Cortex of kidney (tissue), 1 donor: ENCODE measurements at places on chromosomes 4 and X.

- no peak for DNase-seq
Observed at GRCh38 chr4:141448490-141448889, 187.9 kb upstream of the IL15 start.

GRCh38 chr4:103086551-103086950, 10.0 kb upstream of the SLC9B2 start:
- no peak for DNase-seq

DNA sequence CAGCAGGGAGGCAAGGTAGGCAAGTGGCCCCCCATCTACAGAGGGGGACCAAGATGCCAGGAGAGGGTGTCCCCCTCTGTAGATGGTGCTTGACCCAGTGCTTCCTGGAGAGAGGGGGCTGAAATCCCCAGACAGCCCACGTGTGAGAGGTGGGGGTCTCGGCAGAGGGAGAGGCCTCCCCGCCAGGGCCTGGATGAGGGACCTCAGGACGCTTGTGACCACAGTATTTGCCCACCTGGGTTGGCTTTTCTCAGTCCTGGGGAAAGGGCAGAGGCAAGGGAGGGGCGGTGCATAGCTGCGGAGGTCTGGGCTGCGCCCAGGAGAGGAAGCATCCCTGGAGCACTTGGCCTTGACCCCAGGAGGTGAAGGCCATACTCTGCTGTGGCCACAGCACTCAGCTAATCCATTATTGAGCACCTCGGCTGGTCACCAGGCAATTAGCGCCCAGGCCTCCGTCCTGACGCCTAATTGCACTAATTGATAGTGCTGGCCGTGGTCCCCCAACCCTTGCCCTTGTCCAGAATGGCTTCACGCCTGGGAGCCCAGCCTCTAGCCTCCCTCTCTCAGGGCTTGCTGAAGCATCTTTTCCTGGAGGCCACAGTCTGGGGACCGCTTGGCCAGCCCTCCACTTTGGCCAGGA, 30.7 kb downstream of the HMX1 start:
- no peak for DNase-seq

GRCh38 chr4:140281828-140282552, 91.5 kb upstream of the SCOC start:
- no peak for DNase-seq

DNA sequence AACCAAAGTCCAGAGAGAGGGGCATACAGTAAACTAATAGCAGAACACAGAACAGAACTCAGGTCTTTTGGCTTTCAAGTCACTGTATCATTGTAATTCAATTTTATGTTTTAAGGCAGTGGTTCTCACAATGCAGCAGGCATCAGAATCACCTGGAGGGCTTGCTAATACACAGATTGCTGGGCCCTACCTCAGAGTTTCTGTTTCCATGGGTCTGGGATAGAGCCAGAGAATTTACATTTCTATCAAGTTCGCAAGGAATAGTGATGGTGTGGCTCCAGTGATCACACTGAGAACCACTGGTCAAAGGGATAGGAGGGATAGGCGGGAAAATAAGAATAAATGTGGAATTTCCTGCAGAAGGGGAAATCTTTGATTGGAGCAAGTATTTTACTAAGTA, 36.7 kb downstream of the LANCL3 start:
- no peak for DNase-seq

DNA sequence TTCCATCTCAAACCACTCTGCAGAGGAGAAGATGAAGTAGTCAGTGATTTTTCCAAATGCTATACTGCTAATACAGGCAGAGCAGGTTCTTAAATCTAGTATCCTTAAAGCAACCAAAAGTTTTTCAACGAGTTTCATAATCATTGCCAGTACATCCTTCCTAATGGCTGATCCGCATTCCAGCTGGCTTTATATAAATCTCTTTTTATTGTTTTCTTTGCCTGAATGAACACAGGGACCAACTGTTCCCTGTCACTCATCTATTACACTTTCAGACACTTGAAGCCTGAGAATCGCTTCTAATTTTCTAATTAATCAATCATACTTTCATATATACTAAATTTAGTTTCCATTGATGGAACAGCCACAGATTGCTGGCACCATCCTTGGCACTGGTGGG, 508.6 kb downstream of the RAB28 start:
- DNase-seq, result no peak

DNA sequence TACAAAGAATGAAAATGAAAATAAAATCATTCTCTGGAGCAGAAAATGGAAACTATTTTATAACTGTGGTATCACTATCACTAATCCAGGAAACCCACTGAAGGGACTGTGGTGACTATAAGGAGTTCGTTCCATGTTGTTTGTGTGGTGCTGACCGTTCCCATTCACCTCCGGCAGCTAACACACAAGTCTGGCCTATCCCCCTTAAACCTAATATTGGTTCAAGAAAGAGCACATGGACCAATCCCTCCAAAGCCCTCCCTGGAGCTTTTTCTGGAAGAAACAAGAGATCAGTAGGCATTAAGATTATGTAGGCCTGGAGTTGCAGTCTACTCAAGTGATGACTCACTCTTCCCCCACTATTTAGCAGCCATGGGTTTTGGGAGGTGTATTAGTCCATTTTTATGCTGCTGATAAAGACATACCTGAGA, 25.9 kb upstream of the FAM241A start:
- no peak for DNase-seq

GRCh38 chrX:10017872-10018271, 50.7 kb downstream of the CLDN34 start:
- DNase-seq, result no peak

DNA sequence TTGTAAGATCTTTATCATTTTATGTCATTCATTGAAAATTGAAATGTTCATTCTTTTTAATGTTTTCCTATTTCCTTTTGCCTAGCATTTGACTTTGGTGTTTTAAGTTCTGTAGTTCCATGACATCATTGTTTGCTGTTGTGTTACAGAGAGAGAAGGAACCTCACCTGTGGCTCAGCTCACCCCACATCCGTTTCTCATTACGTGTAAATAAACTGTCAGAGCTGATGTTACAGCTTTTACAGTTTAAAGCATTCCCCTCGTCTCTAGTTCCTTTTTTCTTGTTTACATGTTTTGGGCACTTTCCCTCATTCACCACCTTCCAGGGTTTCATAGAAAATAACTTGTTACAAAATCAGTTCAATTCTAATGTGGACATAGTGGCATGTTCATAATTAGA, 137.2 kb downstream of the FNIP2 start:
- DNase-seq, result no peak

DNA sequence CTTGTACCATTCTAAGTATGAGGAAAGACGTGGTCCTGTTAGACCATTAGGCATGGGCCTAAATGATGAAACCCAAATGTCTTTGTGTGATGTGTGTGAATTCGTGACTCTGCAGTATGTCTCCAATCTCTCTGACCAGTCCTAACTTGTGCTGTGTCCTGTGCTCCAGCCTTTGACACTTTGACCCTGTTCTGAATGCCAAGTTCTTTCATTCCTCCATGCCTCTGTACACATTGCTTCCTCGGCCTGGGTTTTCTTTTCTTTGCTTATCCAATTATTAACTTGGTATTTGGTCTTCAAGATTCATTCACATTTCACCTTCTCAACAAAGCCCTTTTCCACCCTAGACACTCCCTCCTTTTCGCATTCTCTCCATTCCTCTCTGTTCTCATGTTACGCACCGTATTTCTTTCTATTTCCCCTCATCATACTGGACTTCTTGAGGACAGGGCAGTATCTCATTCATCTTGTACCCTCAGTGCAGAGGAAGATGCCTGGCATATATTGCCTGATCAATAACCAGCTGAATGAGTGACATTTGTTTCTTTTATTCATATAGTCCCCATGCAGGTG, 138.7 kb downstream of the F11 start:
- DNase-seq, result no peak

GRCh38 chrX:120476714-120477113, 7.6 kb upstream of the LAMP2 start:
- DNase-seq, result no peak

GRCh38 chr4:53961351-53961750, 103.1 kb downstream of the CHIC2 start:
- DNase-seq, result no peak

GRCh38 chr4:101670897-101671296, 119.6 kb upstream of the BANK1 start:
- DNase-seq, result no peak

DNA sequence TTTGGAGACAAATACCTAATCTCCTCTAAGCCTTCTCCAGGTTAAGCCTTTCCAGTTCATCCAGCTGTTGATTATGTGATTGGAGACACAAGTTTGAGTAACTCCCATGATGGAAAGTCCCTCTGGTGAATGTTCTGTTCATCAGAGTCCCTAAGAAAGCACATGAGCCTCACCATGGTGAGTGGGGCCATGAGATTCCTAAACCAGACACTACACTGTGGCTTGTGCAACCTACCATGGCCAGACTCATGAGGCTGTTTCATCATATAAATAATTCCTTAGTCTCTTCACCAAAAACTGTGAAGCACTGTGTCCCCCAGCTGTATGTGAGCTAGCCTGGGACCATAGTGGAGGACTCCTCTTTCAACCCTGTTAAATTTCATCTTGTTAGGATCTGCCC, 14.4 kb downstream of the PKD2 start:
- no peak for DNase-seq

- no peak for DNase-seq
Observed at GRCh38 chrX:66005830-66006449, 33.9 kb downstream of the VSIG4 start.

DNA sequence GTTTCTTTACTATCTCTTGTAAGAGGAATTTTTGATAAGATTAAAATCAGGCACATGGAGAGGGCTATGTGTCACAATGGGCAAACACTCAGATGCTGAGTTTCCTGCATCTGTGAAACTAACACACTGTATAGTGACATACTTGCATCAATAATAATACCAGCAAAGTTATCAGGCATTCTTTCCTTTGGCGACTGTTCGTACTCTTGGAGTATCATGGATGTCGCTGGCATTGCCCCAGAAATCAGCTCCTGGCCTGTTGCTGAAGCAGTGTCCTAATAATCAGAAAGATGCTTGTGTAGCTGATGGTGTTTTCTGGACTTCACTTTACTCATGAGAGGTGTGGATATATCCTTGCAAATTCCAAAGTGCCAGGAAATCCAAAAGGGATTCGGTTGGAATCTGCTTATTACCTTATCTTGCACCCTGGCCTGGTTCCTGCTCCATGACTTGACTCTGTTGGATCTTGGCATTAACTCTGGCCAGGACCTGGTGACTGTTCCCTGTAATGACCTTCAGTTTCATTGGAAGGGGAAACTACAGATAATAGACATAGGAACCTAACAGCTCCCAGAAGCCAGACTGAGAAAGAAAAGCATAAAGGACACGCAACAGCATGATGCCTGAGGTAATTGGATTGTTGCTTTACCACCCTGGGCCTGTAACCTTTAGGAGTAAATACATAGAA, 762.5 kb upstream of the GRIA3 start:
- DNase-seq, result no peak

DNA sequence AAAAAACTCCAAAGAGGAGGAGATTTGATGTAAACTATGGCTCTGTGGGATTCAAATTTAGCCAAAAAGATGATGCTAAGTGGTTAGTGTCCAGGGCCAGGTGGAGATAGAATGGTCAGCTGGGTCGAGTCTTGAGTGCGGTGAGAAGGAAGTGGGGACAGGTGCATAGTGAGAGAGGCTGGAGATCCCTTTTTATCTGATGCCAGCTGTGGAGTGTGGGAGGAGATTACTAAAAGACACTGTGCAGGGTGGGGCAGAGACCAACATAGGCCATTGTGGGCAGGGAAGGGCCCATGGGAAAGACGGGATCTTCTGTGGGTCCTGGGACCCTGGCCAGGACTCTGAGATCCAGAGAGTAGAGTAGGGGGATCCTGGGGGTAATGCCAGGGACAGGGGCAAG, 34.6 kb upstream of the LEF1 start:
- DNase-seq, result no peak

GRCh38 chr4:4247696-4248028, 361 bp downstream of the TMEM128 start:
- DNase-seq, result no peak

GRCh38 chr4:178836865-178837264, 1394.6 kb upstream of the AGA start:
- no peak for DNase-seq

DNA sequence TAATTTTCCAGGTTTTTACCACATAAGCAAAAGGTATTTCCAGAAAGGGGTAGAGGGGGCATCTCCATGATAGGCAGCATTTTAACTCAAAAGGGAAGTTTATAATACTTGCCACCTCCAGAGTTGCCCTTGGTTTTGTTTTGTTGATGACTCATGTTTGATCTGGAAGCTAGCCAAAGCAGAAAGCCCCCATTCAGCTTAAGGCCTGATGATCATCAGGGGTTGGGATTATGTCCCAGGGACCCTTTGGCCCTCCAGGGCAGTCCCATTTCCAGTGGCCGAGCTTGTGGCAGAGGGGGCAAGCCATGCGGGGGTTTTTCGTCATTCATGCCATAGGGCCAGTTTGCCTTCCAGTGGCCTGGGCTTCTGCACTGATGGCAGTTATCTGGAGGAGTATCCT, 143.0 kb upstream of the PLAC1 start:
- no peak for DNase-seq

DNA sequence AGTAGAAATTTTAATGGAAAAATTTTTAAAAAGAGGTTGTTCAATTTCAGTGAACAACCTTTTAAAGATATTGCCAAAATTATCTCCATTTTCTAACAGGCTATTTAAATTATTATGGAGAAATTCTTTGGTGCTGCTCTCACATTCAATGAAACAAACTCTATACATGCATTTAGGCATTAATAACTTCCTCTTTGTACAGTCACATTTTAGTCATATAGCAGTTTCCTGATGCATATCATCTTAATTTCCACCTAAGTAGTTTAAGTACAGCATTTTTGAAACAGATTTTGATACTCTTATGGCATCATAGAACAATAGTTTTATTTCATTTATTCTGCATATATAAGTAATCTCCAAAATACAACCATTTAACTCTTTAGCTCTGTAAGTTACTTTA, 500.1 kb downstream of the STPG2 start:
- DNase-seq, result no peak

GRCh38 chrX:9301836-9302235, 163.0 kb upstream of the TBL1X start:
- no peak for DNase-seq

GRCh38 chrX:138718941-138719340, 7.4 kb upstream of the FGF13 start:
- DNase-seq, result no peak

GRCh38 chr4:32826169-32826568, 2106.0 kb downstream of the PCDH7 start:
- DNase-seq, result no peak

GRCh38 chr4:137309424-137309823, 222.9 kb downstream of the PCDH18 start:
- DNase-seq, result no peak

DNA sequence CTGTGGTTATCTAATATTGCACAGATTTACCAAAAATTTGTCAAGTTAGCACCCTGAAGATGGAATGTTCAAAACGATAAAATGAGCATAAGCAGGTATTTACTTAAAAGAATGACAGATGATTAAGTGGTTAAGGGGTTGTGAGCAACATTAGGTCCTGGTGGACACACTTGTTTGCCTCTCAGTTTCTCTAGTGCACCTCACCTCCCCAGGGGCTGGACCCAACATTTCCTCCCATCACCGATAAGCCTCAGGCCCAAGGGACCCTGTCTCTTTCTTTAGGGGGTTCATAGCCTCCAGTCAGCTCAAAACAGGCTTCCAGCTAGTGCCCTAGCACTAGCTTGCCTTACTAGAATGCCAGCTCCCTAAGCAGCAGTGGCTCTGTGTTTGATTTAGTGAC, 88.0 kb downstream of the ATP11C start:
- no peak for DNase-seq
